ENCODE measurements at places on chromosomes 2 and 18. TPM values are rescaled to one million over a fixed set of nuclear protein-coding genes. Genes with fewer than 3 reads are reported as not detected.

DNA sequence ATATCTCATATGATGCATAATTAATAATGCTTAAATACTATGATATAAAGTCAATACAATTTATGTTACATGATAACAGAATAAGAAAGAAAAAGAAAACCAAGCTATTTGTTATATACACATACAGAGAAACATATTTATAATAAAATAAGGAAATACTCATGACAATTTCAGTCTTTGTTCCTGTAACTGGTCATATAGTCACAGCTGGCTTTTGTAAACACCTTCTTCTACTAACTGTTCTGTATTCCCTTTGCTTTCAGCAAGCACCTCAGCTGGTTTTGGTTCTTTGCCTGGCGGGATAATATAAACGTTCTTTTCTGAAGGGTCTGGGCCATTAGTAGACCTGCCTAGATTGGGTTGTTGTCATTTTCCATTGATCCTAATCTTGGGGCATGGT, 158.5 kb downstream of the COPS8 start:
- no peak for DNase-seq

DNA sequence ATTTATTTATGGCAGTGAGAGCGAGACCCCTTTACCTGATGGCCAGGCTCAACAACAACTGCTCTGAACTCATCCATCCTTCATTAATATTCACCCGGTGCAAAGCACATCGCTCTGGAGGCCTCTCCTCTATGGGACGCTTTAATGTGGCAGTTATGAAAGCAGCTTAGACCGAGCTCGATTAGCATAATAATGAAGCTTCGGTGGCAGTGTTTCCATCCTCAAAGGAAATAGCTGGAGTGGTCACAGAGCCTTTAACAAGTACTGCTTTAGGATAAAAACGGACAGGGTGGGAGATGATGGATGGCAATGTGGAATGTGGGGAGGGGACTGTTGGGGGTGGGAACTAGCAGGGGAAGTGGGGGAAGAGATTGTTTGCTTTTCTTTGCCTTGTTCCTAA, 243.9 kb downstream of the SLC4A3 start:
- no peak for DNase-seq

TPO gene
- total RNA-seq = 6.5 TPM

GRCh38 chr18:7812431-7813063, 245.4 kb downstream of the PTPRM start:
- DNase-seq = no peak

All from posterior vena cava (tissue), 2 donors.